ELR (cell line): ENCODE measurements at places on chromosomes 5 and 9.

- no peak for DNase-seq
Measured at GRCh38 chr5:124923131-124923530, 176.7 kb upstream of the ZNF608 start.

GRCh38 chr9:106862821-106863720 lies at the start of gene ZNF462:
TSS of gene ZNF462 (plus strand) at chr9:106863166. CDS start at chr9:106923384, 60,218 bp downstream.
- peak; percentile 76 for DNase-seq

GRCh38 chr5:163269624-163270023 lies 167.8 kb upstream of the CCNG1 start:
- DNase-seq, result no peak

DNA sequence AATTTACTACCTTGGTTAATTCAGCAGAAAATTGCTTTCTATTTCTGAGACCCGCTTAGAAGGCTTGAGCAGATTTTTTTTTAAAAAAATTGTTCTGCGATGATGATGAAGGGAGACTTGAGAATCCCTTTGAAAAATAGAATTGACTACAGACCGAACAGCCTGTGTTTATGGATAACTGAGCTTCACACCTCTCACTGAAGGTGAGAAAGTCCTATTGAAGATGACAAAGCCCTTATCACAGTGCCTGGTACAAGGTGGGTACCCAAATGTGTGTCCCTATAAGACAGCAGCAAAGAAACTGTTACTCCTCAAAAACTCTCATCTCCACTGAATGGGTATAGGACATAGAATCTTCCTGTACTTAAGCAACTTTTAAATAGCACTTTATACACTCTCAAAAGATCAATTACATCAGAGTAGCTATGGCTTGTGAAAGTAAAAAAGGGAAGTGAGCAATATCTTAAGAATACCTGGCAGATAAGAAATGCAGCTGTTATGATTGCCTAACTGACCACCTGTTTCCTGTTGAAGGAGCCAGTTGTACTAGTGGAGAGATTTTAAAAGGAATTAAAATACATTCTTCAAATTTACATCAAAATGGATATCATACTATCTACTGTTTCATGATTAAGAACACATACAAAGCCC lies 419.7 kb downstream of the CHSY3 start:
- peak; percentile 4 for DNase-seq

GRCh38 chr9:77616191-77616590 lies 31.9 kb downstream of the GNA14 start:
- DNase-seq, result peak; percentile 25

GRCh38 chr9:3751125-3751758 lies 225.4 kb upstream of the RFX3 start:
- no peak for DNase-seq

- no peak for DNase-seq
Measured at GRCh38 chr5:156896546-156896945, 46.5 kb downstream of the PPP1R2B start.

- DNase-seq, result no peak
Measured at GRCh38 chr9:130287736-130288135, 22.2 kb downstream of the HMCN2 start.

- peak; percentile 98 for DNase-seq
Measured at GRCh38 chr9:94165592-94166235, 81.5 kb downstream of the PTPDC1 start.

DNA sequence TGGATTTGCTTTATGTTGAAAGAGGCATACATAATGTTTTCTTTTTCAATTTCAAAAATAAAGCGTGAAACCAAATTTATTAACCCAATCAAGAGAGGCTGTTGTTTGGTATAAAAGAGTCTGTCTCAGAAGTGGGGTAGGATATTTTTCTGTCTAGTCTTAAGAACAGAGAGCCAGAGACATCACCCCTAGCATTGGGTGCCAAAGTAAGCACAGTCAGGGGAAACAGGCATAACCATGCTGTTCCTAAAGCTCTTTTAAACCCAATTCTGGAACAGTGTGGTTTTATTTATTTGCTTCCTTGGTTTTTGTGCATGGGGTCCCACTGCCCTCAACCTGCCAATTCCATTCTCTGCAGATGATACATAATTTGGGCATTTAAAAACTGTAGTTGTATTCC lies 88.2 kb downstream of the UBE2R2 start:
- no peak for DNase-seq

- no peak for DNase-seq
Measured at GRCh38 chr5:560792-561166, 36.5 kb upstream of the SLC9A3 start.

GRCh38 chr5:27516437-27516836 lies 478.1 kb upstream of the CDH9 start:
- DNase-seq, result peak; percentile 0

- DNase-seq, result no peak
Measured at GRCh38 chr9:126419475-126419874, 92.8 kb downstream of the MVB12B start.

- DNase-seq, result no peak
Measured at GRCh38 chr5:161483721-161484120, 62.8 kb downstream of the GABRB2 start.

- DNase-seq, result no peak
Measured at GRCh38 chr5:109305352-109305751, 104.4 kb downstream of the PJA2 start.

GRCh38 chr5:60504342-60504741 lies 195.6 kb downstream of the DEPDC1B start:
- no peak for DNase-seq

DNA sequence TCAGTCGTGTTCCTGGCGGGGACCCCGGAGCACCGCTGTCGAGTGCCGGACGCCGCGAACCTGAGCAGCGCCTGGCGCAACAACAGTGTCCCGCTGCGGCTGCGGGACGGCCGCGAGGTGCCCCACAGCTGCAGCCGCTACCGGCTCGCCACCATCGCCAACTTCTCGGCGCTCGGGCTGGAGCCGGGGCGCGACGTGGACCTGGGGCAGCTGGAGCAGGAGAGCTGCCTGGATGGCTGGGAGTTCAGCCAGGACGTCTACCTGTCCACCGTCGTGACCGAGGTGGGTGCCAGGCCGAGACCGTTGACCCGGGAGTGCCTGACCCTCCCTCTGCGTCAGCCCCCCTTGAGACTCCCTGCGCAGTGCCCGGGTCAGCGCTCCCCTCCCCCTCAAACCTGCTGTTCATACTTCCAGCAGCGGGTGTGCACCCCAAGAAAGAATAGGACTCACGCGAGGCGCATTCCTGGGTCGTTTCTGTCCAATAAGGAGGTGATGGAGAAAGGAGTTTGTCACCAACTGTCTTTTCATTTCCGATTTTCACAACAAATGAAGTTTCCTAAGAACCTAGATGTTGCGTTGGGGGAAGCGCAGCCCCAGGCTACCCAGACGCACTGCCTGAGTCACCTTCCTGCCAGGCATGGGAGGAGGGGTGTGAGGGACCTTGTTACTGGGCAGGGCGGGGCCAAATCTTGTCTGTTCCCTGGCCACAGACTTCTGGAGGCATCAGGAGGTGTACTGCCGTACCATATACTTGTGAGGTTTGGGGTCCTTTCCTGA lies 722 bp downstream of the SLC22A4 start:
- DNase-seq, result peak; percentile 97

- DNase-seq, result no peak
Measured at GRCh38 chr9:111005746-111006470, 32.4 kb downstream of the LPAR1 start.

DNA sequence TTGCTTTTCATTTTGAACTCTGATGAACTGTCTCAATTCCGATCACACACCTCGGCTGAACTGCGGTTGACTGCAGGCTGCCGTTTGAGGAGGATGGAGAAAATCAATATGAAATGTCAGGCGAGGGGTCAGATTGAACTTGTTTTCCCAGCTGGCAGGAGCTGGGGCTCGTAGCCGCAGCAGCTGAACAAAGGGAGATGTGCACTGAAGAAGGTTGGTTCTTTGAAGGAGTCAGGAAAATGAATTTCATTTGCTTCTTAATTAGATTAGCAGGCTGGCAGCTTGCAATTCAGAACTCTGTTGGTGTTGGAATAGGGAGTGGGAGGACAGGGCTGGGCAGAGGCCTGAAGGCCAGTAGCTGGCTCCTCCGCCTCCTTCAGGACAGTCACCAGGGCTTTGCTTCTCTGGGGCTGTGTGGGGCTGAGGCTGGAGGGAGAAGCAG lies 117.4 kb upstream of the GPR151 start:
- no peak for DNase-seq

GRCh38 chr9:122125158-122125508 lies 32.0 kb upstream of the TTLL11 start:
- peak; percentile 80 for DNase-seq

- no peak for DNase-seq
Measured at GRCh38 chr9:125140576-125140975, 2.8 kb downstream of the SCAI start.

DNA sequence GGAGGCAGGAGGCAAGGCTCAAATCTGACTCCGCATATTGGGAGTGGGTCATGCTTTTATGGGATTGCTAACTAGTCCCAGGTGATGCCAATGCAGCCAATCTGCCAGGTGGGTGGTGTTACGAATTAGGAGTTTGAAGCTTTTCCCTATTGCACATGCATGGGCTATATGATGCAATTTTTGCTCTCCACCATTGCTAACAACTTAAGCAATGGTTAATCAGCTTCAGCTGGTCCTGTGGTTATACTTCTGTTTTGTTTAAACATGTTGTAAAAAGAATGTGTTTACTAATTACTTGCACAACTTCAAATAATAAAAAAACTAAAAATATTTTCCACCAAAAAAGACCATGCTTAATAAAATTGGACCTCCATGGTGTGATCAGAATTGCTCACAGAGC lies 55.7 kb downstream of the SHC3 start:
- DNase-seq, result no peak

GRCh38 chr5:160747987-160748386 lies 104.0 kb downstream of the ATP10B start:
- DNase-seq, result no peak

DNA sequence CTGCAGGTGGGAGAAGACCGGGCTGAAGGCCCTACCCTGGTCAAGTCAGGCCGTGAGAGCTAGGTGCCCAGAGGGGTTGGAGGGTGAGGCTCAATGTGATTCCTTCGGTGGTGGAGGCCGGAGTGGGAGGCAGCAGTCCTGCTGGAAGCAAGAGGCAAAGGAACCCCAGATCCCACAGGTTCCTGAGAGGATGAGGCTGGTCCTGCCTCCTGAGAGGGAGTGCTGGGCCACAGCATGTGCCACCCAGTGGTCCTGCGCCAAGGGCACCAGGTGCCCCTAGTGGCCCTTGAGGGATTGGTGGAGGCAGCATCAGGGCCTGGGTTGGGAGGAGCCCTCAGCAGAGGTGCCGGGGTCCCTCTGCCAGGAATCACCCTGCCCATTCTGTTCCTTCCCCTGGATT lies 59.1 kb downstream of the BARX1 start:
- DNase-seq, result no peak

GRCh38 chr9:137945581-137945980 lies 68.0 kb downstream of the CACNA1B start:
- peak; percentile 21 for DNase-seq

DNA sequence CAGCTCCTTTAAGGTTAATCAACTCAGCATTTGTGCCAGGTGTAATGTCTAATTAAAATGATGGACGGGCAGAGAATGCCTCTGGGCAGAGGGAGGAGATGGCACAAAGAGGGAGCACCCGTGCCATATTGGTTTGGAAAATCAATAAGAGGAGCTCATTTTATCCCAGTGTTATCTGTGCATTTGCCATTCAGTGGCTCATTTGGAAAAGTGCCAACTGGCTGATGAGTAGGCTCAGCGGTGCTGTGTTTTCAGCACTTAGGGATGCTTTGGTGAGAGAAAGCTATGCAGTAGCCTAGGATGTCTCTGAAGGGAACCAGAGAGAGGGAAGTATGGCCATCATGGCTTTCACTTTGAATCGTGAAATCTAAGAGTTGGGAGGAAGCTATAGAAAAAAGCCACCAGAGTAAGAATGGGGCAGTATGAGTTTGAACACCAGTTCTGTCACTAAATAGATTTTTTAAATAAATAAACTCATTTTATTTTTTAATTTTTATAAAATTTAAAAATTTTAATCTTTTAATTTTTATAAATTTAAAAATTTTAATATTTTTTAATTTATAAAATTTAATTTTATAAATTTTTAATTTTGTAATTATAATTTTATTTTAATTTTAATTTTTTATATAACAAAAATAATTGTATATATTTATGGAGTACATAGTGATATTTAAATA lies 472.8 kb downstream of the BRINP1 start:
- DNase-seq, result peak; percentile 0

DNA sequence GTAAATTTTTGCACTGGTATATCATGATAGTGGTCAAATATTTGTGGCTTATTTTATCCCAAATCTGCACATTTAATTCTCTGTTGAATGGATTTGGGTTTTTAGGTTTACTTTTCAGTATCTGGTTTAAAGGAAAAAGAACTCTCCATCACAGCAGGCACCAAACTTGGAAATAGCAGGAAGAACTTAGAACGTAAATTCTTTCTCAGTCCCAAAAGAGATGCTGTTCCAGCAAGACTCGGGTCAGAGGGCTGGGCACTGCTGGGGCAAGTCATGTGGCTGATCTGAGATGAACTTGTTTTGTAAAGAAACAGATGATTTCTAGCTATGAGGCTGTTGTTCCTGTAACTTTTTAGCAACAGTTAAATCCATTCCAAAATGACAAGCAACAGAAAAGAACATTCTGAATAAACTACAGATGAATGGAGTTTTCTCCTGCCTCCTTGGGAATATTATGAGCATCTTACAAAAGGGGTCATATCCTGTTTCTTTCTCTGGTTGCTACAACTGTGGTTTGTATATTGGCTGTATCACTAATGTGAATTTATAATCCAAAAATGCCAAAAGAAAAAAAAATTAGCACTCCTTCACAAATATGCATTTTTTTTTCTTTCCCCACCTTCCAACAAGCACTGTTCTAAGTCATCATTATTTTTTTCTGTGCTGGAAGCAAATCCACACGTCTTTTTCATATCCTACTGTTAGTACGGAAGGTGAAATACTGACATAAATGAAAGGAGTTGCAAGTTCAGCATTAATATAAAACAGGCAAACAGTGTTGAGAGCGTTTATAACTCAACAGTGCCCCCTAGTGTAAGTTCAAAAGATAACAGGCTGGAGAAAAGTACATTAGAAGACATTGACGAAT lies 31.1 kb downstream of the OR2K2 start:
- DNase-seq, result peak; percentile 79

- peak; percentile 61 for DNase-seq
Measured at GRCh38 chr9:133238272-133238850, 29.3 kb upstream of the OBP2B start.

DNA sequence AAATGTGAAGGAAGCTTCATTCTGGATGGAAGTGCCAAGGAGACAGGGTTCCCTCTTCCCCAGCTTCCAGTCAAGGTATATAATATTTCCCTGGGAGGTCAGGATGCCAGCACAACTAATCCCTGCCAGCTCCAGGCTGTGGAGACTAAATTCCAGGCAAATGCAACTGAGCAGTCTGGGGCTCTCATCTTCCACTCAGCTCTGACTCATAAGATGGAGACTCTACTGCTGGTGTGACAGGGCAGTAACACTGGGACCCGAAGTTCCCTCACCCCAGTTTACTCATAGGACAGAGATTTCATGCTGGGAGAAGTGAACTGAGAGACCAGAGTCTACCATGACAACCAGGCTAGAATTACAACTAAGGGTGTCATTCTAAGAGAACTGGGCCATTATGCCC lies 235.4 kb downstream of the FSTL4 start:
- DNase-seq, result peak; percentile 4

GRCh38 chr9:9521033-9521779 lies 1091.6 kb downstream of the PTPRD start:
- no peak for DNase-seq
